ENCODE measurements at places on chromosomes 12 and 14.

DNA sequence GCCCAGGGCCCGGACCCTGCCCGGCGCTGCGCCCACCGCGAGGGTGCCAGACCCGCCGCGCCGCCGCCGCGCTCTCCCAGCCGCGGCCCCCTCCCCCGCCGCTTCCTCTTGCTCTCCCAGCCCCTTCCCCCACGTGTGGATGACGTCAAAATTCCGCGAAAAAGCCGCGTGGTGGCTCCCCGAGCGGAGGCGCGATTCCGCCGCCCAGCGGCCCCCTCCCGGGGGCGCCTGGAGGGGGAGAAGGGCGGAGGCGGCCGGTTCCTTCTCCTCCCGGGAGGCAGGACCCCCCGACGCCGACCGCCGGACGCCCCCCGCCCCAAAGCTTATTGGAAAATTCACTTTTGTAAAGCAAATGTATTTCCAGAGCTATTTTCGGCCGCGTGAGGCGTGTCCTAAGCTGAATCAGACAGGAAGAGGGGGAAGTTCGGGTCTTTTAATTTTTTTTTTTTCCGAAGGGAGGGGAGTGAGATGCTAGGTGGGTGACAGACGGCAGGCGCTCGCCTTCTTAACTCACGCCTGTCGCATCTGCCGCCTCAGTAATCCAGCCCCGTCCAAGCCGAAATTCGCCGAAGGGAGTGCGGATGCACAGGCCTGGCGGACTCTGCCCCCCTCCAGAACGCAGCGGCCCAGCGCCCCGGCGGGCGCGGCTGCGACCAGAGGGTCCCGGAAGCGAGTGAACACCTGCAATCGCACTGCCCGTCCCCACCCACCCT is 4.1 kb upstream of the CCND2 start:
- no peak for DNase-seq

DNA sequence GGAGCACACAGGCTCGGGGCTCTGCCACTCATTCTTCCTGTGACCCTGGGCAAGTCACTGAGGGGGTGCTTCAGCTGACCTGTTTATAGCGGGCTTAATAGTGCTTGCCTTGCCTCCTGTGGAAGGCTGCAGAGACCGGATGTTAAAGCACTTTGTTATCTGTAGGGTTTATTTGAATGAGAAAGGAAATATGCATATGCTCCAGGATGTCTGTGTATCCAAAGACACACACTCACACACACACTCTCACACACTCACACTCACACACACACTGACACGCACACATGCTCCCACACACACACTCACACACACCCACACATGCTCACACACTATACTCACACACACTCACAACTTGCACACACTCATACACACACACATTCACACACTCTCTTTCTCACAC is 56.1 kb upstream of the DDX11 start:
- no peak for DNase-seq

DNA sequence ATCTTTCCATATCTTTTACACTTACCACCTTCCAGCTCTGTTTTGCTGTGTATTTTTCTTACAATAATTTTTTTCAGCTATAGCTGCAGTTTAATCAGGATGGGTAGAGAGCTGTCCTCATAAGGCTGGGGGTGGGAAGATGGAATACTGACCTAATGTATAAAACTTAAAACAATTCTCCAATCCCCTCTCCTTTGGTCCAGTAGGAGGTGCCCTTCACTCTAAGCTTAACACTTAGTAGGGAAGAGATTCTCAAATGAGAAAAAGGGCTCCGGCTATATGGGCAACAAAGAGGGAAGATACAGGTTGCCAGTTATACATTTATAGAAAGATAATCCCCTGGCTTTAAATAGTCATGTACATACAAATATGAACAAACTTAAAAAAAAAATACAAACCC is 2.8 kb downstream of the ORMDL2 start:
- DNase-seq: no peak

DNA sequence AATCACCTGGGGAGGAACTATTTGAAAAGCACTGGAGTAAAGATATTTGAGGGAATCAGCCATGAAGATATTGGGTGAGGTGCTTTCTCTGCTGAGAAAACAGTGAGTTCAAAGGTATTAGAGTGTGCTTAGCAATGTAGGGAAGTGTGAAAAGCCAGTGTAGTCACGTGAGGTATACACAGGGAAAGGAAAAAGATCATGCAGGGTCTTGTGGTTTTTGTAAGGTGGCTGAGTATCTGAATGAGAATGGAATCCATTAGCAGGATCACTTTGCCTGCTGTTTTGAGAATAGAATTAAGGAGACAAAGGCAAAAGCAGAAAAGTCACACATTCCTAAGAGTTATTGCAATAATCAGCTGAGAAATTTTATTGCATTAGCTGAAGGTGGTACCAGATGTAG is 193.0 kb downstream of the PIK3C2G start:
- DNase-seq: no peak

DNA sequence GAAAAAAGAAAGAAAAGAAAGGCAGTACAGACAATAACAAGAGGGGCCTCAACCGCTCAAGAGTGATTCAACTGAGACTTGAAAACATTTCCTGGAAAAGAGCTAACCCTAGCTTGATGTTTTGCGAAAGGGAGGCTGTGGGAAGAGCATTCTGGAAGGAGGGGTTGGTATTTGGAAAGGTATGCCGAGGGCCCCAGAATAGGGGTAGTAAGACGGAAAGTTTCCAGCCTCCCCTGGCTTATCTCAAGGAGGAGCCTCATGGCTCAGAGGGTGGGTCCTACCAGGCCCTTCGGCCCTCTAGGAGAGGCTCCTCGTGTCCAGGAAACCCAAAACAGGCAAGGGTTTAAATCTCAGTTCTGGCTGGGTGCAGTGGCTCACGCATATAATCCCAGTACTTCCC is 8.4 kb downstream of the RNU4-2 start:
- DNase-seq: no peak

DNA sequence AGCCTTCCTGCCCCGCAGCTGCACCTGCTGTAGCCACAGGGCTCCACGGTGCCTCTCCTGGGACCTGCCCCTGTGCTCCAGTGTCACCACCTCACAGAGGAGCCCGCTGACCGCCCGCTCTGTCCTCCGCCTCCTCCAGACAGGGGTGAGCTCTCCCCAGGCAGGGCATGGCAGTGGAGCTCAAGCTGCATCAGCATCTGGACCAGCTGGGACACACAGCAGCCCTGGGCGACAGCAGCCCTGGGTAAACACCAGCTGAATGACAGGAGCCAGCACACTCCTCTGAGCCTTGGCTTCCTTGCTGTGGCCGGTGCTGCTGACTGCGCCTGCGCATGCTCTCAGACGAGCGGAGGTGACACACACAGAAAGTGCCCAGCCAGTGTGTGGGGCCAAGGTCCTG is 22.0 kb downstream of the CHGA start:
- DNase-seq: no peak

DNA sequence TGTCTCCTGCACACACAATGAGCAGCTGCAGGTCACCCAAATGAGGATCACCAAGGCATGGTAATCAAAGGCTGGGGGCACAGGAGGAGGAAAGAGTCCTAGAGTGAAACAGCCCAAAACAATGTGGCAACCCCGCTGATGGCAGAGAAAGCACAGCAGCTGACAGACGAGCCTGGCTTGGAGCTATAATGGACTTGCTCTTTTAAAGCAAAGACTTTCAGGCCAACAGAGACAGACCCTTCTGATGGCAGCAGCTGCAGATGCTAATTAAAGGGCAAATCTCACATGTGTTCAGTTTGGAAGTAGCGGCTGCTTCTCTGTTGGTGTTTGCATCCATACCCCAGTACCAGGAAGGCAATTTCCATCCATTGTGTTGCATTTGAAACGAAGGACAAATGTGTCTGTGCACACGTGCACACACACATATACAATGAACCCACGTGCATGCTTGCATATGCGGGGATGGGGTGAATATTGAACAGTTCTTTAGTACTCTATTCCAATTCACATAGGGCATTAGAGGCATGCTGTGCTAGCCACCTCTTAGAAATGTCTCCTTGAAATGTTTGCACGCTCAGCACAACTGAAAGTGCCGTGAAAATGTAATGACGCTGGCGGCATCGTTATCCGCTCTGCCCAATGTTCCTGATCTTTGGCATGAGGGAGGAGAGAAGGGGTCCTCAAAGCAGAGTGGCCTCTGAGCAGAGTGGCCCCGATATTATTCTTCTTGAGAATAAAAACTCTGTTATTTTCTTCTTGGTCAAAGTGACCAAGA is 38.1 kb downstream of the CIT start:
- no peak for DNase-seq

DNA sequence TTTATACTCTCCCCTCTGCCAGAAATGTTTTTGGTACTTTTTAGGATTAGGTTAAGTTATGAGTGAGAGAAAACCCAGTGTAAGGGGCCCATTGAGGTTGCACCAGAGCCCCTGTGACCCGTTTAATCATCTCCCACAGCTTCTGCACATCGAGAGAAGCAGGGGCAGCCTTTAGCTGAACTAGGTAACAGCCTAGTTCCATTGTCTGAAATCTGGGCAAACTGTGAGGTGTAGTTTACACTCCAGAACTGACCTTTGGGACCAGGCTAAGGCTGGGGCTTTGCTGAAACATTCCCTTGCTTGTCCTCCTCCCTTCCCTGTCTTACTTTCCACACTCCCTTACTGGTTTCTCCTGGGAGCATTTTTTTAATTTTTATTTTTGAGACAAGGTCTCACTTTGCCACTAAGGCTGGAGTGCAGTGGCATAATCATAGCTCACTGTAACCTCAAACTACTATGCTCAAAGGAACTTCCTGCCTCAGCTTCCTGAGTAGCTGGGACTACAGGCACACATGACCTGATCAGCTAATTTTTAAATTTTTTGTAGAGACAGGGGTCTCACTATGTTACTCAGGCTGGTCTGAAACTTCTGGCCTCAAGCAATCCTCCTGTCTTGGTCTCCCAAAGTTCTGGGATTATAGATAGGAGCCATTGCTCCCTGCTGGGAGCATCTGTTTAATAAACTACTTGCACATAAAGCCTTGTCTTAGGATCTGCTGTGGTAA is 25.9 kb upstream of the DHRS2 start:
- no peak for DNase-seq

DNA sequence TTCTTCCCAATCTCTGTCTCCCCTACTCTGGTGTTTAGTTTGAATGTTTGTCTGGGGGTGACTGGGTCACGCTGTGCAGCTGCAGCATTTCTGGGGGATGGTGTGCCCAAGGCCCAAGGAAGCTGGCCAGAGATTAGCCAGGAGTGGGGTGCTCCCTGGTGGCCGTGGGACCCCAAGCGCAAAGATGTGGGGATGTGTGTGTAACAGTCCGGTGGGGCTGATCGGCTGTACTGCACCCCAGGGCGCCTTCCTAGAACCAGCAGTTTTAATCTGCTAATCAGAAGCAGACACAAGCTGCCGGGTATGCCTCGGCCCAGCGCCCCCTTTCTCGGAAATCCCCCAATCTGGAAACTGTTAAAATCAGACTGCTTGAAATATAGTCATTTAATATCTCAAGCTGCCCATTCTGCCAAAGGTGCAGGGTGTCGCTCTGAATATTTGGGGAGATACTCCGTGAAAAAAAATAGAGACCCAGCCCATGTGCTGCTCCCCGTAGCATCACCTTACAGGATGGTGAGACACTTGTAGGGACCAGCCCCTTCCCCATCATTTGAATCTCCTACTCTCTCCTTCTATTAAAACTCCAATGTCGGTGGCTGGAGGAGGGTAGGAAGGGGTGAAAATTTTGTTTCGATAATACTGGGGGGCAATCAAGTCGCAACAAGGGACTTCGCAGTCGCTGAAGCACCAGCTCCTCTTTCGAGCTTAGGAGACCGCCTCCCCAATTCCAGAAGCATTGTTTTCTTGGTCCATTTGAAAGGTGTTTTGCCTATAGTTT is 4.3 kb downstream of the HOXC9 start:
- DNase-seq: no peak

DNA sequence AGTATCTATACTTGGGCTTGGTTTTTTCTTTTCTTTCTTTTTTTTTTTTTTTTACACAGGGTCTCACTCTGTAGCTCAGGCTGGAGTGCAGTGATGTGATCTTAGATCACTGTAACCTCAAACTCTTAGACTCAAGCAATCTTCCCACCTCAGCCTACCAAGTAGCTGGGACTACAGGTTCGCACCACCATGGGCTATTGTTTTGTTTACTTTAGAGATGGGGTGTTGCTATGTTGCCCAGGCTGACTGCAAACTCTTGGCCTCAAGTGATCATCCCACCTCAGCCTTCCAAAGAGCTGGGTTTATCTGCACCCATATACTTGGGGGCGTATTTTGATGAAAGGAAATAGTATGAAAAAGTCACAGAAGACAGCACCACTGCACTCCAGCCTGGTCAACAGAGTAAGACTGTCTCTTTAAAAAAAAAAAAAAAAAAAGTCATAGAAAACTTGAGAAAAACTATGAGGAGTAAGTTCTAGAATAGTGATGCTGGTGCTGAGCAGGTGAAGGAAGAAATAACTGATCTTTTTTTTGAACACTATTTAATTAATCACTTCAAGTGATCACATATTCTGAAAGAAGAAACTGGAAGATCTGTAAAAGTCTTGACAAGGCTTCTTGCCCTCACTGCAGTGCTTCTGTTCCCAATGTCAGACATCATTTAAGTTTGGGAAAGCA is 53.8 kb upstream of the NPFF start:
- no peak for DNase-seq

GRCh38 chr14:31096255-31096654 is 70.1 kb upstream of the STRN3 start:
- DNase-seq: no peak

- no peak for DNase-seq
Observed at GRCh38 chr12:123071857-123072256, 79.0 kb downstream of the PITPNM2 start.

DNA sequence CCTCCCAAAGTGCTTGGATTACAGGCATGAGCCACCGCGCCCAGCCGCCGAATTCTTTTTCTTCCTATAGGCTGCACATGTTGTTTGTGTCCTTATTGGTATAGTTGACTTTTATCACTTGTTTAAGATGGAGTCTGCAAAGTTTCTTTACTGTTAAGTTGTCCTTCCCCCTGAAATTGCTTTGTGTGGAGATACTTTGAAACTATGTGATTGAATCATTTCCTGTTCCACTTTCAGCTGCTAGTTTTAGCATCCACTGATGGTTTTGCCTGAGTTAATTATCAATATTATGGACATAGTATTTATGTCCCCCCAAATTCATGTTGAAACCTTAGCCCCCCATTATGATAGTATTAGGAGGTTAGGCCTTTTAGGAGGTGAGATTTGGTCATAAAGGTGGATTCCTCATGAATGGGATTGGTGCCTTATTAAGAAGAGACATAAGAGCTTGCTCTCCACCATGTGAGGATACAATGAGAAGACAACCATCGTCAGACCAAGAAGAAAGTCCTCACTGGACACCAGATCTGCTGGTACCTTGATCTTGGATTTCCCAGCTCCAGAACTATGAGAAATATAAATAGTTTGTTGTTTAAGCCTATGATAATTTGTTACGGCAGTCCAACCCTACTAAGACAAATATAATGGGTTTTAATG is 34.9 kb downstream of the PPHLN1 start:
- no peak for DNase-seq

GRCh38 chr12:10098791-10099190 is at the start of gene CLEC1A:
TSS of gene CLEC1A (minus strand) at chr12:10098985. CDS start at chr12:10098922, 63 bp downstream.
- no peak for DNase-seq

Data from NCI-H1092 (cell line).